ENCODE measurements at places on chromosomes 2 and 18. TPM values are rescaled to one million over a fixed set of nuclear protein-coding genes. Genes with fewer than 3 reads are reported as not detected.

Gene GCA
- total RNA-seq, result 38.9 TPM

Gene MYOM1
- total RNA-seq, result 1.1 TPM

DNA sequence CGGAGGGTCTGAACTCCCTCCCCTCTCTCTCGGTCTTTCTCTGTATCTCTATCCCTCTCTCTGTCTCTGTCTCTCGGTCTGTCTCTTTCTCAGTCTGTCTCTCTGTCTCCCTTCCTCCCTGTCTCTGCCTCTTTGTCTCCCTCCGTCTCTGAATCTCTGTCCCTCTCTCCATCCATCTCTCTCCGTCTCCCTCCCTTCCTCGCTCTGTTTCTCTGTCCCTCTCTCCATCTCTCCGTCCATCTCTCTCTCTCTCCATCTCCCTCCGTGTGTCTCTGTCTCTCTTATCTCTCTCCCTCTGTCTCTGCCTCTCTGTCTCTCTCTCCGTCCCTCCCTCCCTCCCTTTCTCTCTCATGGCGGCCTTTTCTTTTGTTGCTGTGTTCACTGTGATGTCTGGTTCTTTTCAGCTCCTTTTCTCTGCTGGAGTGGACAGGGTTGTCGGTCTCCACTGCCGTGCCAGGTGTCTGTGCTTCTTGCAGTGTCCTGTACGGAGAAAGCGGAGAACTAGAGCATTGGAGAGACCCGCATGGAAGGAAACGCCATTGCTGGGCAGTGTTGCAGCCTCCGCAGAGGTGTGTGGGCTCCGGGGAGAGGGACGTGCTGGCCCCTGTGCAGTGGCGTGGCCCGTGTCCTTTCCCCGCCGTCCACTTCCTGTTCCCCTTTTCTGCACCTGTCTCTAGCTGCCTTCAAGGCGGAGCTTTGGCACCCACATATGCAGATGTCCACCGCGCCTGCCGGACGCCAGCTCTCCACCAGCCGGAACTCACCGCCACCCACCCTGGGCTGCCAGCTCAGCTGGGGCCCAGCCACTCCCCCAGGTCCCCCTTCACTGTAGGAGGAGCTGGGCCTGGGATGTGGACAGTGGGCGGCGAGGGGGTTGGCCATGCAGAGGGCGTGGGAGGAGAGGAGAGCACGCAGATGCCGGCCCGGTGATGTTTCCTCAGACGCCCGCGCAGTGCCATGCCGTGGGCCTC is 113.1 kb downstream of the NFATC1 start:
- peaks cover 24% of the 10 kb centered on the region for H3K4me1 ChIP-seq
- no peak for DNase-seq
- H3K27ac ChIP-seq, result no peak overlapping the region
- no peak overlapping the region for H3K4me3 ChIP-seq

GRCh38 chr2:37816036-37816435 is 109.1 kb upstream of the RMDN2 start:
- H3K4me1 ChIP-seq, result no peaks in the 10 kb centered on the region
- no peak overlapping the region for H3K27ac ChIP-seq
- no peaks in the 10 kb centered on the region for H3K27me3 ChIP-seq
- no peak for DNase-seq
- no peaks in the 10 kb centered on the region for H3K36me3 ChIP-seq

- no peak overlapping the region for H3K27ac ChIP-seq
- H3K4me1 ChIP-seq, result no peaks in the 10 kb centered on the region
- no peaks in the 10 kb centered on the region for H3K36me3 ChIP-seq
- no peak overlapping the region for H3K4me3 ChIP-seq
Measured at GRCh38 chr2:214579035-214579434, 168.2 kb downstream of the VWC2L start.

- H3K4me3 ChIP-seq, result no peak overlapping the region
- no peak overlapping the region for H3K27ac ChIP-seq
- peaks cover 24% of the 10 kb centered on the region for H3K27me3 ChIP-seq
- H3K4me1 ChIP-seq, result peaks cover 17% of the 10 kb centered on the region
- H3K36me3 ChIP-seq, result no peaks in the 10 kb centered on the region
- no peak for DNase-seq
Measured at GRCh38 chr18:79620576-79621165, 58.9 kb upstream of the CTDP1 start.

- no peaks in the 10 kb centered on the region for H3K4me1 ChIP-seq
- H3K36me3 ChIP-seq, result no peaks in the 10 kb centered on the region
- no peak overlapping the region for H3K27ac ChIP-seq
- H3K4me3 ChIP-seq, result no peak overlapping the region
Measured at GRCh38 chr2:45114221-45114955, 105.1 kb upstream of the SIX2 start.

Gene TTN
- total RNA-seq, result 5.4 TPM

- H3K27me3 ChIP-seq, result no peaks in the 10 kb centered on the region
- H3K36me3 ChIP-seq, result no peaks in the 10 kb centered on the region
- H3K27ac ChIP-seq, result no peak overlapping the region
- H3K4me3 ChIP-seq, result no peak overlapping the region
Measured at GRCh38 chr2:32825291-32825712, 121.5 kb upstream of the LTBP1 start.

GRCh38 chr2:100246163-100247145 is 75.8 kb downstream of the LONRF2 start:
- DNase-seq, result no peak
- H3K36me3 ChIP-seq, result no peaks in the 10 kb centered on the region
- no peaks in the 10 kb centered on the region for H3K27me3 ChIP-seq

DNA sequence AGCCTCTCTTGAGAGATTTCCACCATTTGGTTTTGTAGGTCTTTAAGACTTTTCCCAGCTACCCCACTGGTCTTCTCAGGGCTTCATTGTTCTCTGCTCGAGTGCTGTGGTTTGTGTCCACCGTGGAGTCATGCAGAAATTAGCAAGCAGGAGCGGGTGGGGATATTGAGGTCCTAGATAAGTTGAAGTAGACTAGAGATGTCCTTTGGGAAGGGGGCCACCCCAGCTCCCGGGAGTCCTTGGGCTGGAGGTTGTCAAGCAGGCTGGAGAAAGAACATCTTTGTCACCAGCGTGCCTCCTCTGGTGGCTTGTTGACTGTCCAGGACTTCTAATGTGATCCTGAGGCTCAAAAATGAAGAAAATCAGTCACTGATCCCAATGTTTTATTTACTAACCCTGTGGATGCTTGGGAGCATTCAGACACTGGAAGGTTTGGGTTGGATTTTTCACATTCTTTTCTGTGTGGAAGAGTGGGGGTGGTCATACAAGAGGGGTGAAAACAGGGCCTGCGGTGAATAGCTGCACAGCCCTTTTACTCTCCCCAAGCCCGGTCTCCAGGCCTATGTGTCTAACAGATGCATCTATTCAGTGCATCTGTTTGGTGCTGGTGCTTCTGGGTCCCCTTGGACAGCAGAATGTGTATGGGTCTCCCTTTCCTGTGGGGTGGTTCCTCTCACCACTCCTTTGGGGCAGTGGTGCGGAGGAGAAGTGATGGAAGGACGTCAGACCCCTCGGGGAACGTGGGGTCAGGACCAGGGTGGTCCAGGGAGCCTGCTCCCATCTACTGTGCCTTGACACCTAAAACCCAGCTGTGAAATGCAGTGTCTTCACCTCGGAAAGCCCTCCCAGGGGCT is 208.1 kb downstream of the KLHL29 start:
- DNase-seq, result no peak
- no peak overlapping the region for H3K4me3 ChIP-seq
- no peaks in the 10 kb centered on the region for H3K27me3 ChIP-seq
- no peaks in the 10 kb centered on the region for H3K4me1 ChIP-seq
- H3K36me3 ChIP-seq, result no peaks in the 10 kb centered on the region
- no peak overlapping the region for H3K27ac ChIP-seq

DNA sequence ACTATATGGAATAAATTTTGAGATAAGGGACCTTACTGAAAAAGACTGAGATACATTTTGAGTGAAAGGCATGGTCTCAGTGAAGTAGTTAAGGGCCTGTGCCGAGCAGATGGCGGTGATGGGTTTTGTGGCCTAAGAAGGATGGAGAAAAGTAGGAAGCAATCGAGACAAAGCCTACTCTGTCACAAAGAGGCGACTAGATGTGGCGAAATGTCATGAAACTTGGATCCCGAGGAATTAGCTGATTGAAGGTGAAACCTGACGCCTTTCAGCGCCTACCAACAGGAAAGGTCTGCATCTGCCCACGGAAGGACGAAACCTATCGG is 558 bp upstream of the CEP192 start:
- peaks cover 16% of the 10 kb centered on the region for H3K4me1 ChIP-seq
- DNase-seq, result no peak
- H3K36me3 ChIP-seq, result no peaks in the 10 kb centered on the region
- no peaks in the 10 kb centered on the region for H3K27me3 ChIP-seq
- H3K4me3 ChIP-seq, result peak overlapping the region; percentile 86

DNA sequence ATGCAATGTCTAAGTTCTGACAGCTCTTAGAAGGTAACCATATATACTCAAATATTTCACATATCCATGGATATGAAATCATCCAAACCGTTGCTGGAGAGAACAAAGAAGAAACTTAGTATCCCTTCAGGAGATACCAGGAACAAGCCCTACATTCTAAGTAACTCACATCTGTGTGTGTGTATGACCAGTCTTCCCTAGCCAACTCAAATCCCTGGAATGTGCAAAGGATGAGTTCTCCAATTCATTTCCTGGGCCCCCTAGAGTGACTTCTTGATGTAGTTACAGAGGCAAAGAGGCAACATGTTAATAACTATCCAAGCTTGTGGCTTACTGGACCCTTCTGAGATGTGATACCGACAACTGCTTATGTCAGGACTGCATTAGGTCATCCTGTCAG is 20.1 kb downstream of the TPGS2 start:
- H3K27me3 ChIP-seq, result no peaks in the 10 kb centered on the region
- no peaks in the 10 kb centered on the region for H3K4me1 ChIP-seq
- H3K36me3 ChIP-seq, result peaks cover 71% of the 10 kb centered on the region
- no peak for DNase-seq
- H3K4me3 ChIP-seq, result no peak overlapping the region

DNA sequence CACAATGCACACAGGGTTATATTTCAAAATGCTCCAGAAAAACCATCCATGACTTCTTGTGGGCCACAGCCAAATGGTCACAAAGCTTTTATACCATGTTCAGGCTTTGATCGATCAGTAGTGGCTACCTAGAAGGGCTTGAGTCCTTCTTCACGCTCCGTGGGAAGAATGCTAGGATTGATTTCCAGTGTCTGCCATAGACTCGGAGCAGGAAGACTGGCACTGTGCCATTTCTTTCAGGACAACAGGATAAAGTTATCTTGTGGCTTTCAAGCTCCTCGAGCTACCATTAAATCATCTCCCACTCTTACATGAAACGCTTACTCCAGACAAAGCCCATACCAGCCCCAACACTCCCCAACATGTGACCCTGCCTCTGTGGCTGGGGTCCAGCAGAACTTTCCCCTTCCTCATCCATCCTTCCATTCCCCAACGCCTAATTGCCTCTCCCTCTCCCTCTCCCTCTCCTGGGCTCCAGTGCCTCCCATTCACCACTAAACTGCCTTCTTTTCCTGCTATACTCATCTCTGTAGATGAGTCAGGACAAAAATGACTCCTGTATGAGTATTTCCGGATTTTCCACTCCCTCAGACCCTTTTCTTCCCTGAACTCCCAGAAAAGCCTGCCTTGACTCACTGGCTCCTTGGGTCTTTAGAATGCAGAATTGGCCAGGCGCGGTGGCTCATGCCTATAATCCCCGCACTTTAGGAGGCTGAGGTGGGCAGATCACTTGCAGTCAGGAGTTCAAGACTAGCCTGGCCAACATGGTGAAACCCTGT is 40.9 kb downstream of the ADD2 start:
- H3K27ac ChIP-seq, result no peak overlapping the region
- H3K27me3 ChIP-seq, result peaks cover 2% of the 10 kb centered on the region
- DNase-seq, result no peak
- H3K4me1 ChIP-seq, result no peaks in the 10 kb centered on the region

DNA sequence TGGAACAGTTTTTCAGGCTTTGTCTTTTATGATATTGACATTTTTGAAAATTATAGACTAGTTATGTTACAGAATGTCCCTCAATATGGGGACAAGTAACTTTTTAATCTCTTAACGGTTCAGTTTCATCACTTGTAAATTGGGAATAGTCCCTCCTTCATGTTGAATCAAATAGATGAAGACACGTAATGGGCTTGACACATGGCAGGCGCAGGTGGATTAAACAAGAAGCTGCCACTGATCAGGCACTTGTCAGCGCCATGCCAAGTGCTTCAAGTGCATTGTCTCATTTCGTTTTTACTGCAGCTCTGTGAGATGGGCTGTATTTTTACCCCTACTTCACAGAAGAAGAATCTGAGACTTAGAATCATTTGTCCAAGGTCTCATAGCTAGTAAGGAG is 9.5 kb upstream of the SMAD4 start:
- H3K4me3 ChIP-seq, result no peak overlapping the region
- no peaks in the 10 kb centered on the region for H3K27me3 ChIP-seq
- H3K36me3 ChIP-seq, result peaks cover 3% of the 10 kb centered on the region
- H3K27ac ChIP-seq, result no peak overlapping the region
- no peaks in the 10 kb centered on the region for H3K4me1 ChIP-seq

DNA sequence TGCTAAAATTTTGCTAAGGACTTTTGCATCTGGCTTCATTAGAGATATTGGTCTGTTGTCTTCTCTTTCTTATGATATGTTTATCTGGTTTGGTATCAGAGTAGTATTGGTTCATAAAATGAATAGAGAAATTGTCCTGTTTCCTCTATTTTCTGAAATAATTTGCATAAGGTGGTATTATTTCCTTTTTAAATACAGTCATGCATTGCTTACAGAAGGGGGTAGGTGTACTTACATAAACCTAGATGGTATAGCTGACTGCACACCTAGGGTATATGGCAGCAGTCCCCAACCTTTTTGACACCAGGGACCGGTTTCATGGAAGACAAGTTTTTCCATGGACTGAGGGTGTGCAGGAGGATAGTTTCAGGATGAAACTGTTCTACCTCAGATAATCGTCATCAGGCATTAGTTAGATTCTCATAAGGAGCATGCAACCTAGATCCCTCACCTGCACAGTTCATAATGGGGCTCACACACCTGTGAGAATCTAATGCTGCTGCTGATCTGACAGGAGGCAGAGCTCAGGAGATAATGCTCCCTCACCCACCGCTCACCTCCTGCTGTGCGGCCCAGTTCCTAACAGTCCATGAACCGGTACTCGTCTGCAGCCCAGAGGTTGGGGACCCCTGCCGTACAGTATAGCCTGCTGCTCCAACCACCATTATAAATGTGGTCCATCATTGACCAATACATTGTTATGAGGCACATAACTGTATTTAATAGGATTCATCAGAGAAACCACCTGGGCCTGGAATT is 189.2 kb downstream of the FAM210A start:
- no peak for DNase-seq
- H3K4me1 ChIP-seq, result peaks cover 44% of the 10 kb centered on the region
- peaks cover 23% of the 10 kb centered on the region for H3K36me3 ChIP-seq
- H3K4me3 ChIP-seq, result no peak overlapping the region
- H3K27ac ChIP-seq, result no peak overlapping the region

Gene DPYSL5
- total RNA-seq, result 0.09 TPM

Gene ATP8B1
- 3.0 TPM for total RNA-seq

- no peaks in the 10 kb centered on the region for H3K27me3 ChIP-seq
- DNase-seq, result no peak
- H3K36me3 ChIP-seq, result no peaks in the 10 kb centered on the region
- no peak overlapping the region for H3K4me3 ChIP-seq
Measured at GRCh38 chr2:222485367-222486211, 61.2 kb downstream of the SGPP2 start.

DNA sequence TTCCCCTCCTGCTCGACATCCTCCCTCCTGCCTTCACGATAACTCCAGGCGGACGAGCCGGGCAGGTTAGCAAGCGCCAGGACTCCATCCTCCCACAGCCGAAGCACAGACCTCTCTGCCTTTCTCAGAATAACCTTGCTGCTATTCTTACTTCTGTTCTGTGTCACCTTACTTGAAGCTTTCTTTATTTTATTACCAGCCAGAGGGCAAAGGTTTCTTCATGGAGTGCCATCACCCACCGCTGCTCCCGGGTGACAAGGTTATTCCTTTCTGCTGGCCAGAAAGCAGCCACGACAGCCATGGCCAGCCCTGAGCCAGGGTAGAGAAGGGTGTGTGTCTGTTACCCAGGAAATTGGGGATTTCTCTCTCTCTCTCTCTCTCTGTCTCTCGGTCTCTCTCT is 227.1 kb downstream of the ANAPC1 start:
- H3K4me3 ChIP-seq, result no peak overlapping the region
- no peak for DNase-seq
- H3K36me3 ChIP-seq, result no peaks in the 10 kb centered on the region
- H3K4me1 ChIP-seq, result peaks cover 15% of the 10 kb centered on the region
